ENCODE measurements at places on chromosomes 12 and 14.

- DNase-seq: peak; percentile 34
Measured at GRCh38 chr14:50667684-50667995, 466 bp downstream of the SAV1 start.

DNA sequence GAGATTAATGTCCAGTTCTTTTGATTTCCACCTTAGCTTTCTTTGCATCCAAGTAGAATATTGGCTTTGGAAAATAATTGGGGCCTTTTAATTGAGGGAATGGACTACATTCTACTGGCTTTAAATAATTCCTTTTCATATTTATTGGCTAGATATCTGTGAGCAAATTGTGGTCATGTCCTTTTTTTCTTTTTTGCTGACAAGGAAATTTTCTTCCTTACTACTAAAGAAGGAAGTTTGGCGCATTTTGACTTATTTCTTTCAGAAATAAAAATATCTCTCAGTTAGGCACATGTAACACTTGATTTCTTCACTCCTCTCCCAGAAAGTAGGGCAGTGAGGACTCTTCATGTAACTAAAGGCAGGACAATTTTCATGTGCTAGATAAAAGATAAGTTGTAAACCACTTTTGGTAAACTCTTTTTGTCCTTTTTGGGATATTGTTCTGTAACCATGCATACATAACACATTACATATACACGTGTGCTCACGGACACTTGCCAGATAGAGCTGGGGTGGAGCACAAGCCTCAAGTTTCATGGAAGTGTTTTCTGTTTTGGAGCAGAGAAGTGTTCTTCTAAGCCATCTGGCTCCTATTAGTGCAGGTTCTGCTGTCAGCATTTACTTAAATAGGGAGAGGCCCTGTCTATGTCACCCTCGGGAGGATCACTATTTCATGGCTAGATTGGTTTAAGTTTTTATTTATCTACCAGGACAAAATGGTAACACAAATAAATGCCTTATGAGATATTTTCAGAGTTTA is 85.1 kb upstream of the LRIG3 start:
- DNase-seq: no peak

- no peak for DNase-seq
Measured at GRCh38 chr14:54610051-54610977, 43.4 kb downstream of the SAMD4A start.

- DNase-seq: no peak
Measured at GRCh38 chr14:61475316-61475715, 153.9 kb downstream of the PRKCH start.

DNA sequence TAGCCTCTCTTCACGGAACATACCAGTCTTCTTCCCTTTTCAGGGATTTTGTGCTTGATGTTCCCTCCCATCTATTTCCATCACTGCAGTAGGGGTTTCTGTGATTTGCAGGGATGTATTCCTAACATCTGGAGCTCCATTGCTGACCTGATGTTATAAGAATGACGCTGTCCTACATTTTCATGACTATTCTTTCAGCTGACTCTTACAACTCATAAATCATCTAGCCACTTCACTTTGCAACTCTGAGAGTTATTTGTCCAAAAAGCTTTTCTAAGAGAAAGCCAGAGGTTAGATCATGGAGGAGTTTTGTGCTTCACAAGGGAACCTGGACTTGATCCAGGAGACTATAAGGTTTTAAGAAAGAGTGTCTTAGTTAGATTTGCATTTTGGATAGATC is 116.6 kb upstream of the FAR2 start:
- DNase-seq: no peak

- no peak for DNase-seq
Measured at GRCh38 chr12:12915656-12916055, 24.3 kb downstream of the GPRC5A start.

- DNase-seq: no peak
Measured at GRCh38 chr14:71709987-71710386, 222.2 kb upstream of the RGS6 start.

- no peak for DNase-seq
Measured at GRCh38 chr12:16008421-16008824, 97.3 kb downstream of the DERA start.

DNA sequence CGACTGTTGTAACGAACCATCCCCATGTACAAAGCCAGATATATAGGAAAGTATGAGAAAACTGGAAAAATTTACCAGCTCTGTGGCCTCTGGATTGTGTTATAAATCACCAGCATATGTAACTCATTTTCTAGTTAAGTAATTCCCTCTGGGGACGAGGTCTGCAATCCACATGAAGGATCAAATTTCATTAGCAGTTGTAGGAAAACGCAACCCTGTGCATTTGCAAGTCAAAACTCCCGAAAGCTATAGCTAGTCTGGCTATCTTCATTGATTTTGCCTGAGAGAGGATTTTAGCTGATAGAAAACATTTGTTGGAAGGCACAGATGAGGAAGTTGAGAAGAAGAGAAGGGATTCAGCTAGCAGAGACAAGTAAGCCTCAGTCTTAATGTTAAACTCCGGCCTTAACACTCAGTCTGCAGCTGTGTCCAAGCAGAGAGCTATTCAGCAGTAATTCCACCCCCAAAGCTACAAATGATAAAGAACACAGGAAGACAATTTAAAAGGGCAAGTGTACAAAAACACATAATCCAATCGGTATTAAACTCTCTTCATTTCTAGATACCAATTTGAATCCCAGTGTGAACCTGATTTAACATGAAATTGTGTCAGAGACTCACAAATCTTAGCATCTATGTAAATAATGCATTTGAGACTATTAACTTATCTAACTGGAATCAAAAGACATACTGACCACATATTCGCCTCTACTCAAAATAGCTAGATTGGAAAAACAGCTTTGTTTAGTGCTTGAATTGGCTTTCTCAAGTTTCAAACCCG is 54.2 kb upstream of the CERS5 start:
- peak; percentile 62 for DNase-seq

GRCh38 chr12:185576-185955 is 28.4 kb downstream of the SLC6A12 start:
- no peak for DNase-seq

- DNase-seq: no peak
Measured at GRCh38 chr14:102630405-102630804, 38.0 kb downstream of the RCOR1 start.

- DNase-seq: no peak
Measured at GRCh38 chr12:106115440-106115839, 23.3 kb downstream of the NUAK1 start.

GRCh38 chr12:1102791-1103450 is 111.9 kb downstream of the ERC1 start:
- DNase-seq: no peak
